Tongue (tissue), 3 donors: ENCODE measurements at places on chromosomes 7 and 10.

GRCh38 chr10:44917848-44918247 lies 6.7 kb downstream of the TMEM72 start:
- no peak for DNase-seq

GRCh38 chr7:43612599-43613589 lies 30.0 kb downstream of the STK17A start:
- DNase-seq: peak; percentile 38

DNA sequence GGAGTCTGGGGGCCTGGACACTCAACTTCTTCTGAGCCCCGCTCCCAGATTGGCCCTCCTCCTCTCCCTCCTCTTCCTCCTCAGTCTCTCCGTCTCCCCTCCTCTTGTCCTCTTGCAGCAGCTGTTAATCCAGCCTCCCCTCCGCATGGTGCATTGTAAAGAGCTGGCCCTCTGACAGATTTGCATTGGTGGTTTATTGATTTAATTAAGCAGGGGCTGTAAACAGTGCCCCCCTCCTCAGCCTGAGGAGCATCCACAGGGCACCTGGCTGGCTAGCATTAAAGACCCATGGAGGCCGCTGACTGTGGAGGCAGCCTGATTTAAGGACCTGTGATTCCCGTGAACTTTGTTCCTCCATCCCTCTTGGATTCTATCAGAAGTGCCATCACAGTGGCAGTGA lies 28.9 kb upstream of the PCBD1 start:
- no peak for DNase-seq

DNA sequence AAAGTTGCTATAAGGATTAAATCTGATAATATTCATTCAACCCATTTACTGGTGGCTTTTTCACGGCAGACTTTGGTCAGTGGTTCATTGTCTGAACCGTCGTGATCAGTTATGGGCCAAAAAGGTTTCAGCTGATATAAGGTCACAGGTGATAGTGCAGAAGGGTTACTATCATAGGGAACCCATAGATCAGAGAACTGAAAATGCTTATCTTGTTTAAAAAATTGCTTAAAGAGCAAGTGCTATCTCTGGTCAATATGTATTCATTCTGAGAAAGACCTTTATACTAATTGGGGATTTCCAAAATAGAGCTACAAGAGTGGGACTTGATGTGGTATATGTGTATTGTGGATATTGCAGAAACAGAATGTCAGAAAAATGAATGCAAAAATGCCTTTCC lies 147.8 kb upstream of the SEMA3E start:
- DNase-seq: no peak

DNA sequence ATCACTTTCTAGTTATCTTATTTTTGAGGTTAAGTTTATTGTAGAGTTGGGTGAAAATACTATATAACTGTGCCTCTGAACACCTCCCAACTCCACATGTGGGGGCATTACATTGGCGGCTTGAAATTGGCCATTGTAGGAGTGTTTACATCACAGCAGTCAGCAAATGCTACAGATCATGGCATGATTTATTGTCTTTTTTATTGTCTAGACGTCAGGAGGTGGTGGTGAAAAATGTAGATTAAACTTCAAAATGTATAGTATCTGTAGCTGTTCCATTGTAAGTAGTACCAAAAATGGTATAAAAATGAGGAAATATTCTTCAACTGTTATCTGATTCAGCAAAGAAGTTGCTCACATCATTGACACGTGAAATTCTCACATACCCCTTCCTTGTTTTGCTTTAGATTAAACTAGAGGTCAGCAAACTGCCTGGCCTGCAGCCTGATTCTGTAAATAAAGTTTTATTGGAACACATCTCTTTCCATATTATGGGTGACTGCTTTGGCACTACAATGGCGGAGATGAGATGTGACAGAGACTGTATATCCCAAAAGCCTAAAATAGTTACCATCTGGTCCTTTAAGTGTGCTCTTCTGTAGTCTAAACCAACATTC lies 35.0 kb downstream of the TAF3 start:
- DNase-seq: no peak

- DNase-seq: peak; percentile 70
Measured at GRCh38 chr7:131538813-131539179, 17.6 kb downstream of the PODXL start.

DNA sequence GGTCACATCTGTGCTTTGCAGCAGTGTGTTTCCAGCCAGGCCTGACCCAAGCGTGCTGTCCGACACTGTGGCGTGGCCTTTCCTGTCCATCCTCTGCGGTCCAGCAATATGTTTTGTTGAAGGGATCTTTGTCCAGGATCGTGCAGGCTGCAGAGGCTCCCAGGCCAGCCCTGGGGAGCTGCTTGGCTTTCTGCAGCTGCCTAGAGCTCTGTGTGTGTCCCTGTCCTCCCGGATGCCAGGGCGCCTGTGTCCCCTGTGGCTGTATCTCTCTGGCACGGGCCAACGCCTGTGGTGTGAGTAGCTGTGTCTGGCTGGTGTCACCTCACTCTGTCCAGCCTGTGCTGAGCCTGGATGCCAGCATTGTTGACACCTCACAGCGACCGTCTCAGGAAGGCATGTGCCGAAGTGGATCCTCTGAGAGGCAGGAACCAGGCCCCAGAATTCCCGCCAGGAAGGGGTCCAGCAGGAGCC lies 94.5 kb downstream of the INPP5A start:
- DNase-seq: no peak

DNA sequence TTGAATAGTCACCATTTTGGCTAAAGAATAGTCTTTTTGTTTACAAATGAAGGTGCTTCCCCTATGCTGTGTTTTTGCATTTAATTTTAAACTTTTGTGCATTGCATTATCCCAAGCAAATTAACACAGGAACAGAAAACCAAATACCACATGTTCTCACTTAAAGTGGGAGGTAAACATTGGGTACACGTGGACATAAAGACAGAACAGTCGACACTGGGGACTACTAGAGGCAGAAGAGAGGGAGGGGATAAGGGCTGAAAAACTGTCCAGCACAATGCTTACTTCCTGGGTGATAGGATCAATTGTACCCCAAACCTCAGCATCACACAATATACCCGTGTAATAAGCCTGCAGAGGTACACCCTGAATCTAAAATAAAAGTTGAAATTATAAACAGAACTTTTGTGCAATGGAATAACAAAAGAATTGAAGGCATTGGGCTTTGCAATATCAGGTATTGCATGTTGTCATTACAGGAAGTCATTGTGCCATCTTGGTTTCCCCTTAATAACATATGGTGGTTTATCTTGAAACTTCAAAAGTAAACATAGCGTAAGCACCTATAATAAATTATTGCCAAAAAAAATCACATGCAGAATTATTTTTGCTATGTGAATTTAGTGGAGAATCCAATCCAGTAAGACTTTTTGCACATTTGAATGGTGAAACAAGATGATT lies 16.1 kb downstream of the ADD3 start:
- DNase-seq: no peak

DNA sequence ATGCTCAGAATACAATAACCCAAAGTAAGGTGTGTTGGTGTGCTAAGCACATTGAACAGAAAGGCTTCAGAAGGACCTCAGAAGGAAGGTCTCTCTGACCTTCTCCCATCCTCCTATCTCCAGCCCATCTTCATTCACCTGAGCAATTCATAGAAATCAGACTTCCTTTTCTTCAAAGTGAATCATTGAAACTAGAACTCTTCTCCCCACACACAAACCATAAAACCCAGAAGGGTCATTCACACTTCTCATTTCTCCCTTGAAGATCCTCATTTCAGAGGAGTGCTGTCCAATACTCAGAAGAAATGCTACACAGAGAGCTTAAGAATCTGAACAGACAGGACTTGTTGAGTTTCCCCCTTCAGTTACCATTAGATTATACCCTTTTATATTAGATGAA lies 89.5 kb downstream of the VWDE start:
- DNase-seq: no peak

DNA sequence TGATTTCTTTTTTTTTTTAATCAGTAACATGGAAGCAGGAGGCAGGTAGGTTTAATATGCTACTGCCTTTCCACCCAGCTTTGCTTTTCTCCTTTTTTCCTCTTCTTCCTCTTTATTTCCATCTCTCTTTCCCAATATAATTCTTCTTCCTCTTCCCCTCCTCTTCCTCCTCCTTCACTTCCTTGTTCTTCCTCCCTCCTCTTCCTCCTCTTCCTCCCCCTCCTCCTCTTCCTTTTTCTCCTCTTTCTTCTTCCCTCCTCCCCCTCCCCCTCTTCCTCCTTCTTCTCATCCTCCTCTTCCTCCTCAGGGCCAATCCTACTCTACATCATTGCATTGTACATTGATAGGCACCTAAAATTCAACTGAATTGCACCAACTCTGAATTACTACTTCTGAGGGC lies 11.4 kb downstream of the ZNF503 start:
- no peak for DNase-seq

DNA sequence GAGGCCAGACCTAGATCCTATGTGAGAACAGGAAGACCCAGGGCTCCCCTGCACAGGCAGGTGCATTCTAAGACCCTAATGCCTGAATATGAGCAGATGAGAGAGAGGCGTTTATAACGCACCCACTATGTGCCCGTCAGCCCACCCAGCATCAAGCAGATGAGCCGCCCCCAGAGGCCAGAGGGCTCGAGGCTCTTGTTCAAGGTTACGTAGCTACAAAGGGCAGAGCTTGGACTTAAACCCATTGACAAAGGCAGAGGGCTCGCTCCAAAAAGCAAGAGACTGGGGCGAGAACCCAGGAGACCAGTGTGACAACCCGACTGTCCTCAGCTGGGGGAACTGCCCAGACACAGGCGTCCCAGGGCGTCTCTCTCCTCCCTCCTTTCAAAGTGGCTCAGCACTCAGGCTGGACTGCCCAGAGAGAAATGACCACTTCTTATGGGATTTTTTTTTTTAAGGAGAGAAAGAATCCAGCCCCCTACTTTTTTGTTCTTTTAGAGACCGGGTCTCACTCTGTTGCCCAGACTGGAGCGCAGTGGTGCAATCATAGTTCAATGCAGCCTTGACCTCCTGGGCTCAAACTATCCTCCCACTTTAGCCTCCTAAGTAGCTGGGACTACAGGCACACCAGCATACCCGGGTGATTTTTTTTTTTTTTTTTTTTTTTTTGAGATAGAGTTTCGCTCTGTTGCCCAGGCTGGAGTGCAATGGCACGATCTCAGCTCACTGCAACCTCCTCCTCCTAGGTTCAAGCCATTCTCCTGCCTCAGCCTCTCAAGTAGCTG lies 40.1 kb downstream of the TNRC18 start:
- no peak for DNase-seq

DNA sequence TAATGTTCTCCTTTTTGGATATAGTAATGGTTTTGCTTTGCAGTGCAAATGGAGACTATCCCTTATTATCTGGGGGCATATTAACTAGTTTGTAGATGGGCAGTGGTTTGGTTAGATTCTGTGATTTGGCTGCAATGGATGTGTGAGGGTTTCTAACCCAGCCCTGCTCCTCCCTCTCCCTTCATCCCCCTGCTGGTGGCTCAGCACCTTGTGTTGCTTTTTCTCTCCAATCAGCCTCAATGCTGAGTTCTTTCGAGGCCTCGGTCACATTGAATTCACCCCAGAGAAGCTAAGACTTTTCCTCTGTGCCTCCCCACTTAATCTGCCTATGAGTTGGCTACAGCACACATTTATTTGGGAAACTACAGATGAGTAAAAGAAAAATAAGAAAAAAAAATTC lies 120.0 kb downstream of the MALRD1 start:
- DNase-seq: no peak

DNA sequence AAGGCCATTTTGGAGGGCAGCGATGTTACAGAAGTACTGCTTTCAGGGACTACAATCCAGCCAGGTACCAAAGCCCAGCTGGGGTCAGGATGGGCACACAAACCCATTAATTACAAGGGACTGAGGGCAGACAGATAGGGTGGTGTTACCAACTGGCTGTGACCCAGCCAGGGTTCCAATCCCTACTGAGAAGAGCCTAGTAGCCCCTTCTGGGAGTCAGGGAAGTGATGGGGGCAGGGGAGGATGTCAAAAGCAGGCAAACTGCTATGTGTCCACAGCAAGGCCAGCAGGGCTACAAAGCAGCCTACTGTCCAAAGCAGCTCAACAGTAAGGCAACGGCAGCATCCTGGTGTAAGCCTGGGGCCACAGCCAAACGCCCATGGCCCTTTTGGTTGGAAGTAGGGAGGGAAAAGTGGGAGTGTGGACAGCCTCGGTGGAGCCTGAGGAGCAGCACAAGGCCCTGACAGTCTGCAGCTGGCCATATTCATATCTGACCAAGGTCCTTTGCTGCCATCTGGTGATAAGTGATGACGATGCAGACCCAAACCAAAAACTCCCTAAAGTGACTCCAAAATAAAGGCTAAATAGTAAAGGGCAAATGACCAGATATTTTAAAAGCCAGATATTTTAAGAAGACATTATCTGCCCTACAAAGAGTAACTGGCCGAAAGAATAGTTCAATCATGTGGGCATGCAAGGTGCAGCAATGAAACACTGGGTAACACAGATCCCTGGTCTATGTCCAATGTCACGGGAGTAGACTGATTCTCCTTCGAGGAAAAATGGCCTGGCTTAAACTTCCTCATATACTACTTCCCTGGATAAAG lies 56.9 kb downstream of the XPNPEP1 start:
- peak; percentile 38 for DNase-seq

- no peak for DNase-seq
Measured at GRCh38 chr7:128114806-128115205, 83.6 kb upstream of the LRRC4 start.

DNA sequence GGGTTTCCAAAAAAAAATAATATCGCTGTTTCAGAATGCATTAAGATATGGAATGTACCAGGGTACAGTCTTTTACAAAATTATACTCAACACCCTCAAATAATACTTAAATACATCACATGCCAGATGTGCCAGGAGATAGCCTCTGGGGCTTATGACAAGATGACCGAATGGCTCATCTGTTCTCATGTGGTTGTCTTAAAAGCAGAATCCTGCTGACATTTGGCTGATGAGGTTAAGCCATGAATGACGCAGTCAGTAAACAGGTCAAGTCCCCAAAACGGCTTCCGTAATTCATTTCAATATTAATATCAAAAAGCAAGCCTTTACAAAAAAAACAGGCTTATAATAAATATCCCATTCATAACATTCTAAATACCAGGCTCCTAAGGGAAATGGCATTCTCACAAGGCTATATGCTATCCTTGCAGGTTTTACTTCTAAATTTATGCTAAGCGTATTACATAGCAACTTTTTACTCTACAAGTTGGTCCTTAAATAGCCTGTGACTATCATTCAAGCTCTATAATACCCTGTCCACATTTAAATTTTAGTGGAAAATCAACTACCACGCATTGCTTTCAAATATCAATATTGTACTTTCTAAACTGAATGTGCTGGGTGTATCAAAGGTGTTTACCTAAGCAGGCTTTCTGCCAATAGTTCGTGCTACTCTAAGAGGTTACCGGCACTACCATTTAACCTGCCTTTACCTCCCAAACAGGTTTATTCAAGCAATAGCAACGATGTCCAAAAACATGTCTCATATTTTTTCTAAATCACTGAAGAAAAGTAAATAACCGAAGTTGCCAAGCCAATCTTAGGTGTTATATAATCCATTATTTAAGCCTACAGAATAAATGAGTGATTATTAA lies 15.6 kb downstream of the SMURF1 start:
- DNase-seq: no peak

GRCh38 chr10:62456611-62457101 lies 82.5 kb downstream of the ZNF365 start:
- peak; percentile 45 for DNase-seq

- DNase-seq: no peak
Measured at GRCh38 chr7:37037286-37037685, 313.0 kb upstream of the AOAH start.

- no peak for DNase-seq
Measured at GRCh38 chr10:124688889-124689670, 55.1 kb downstream of the FAM53B start.

- DNase-seq: no peak
Measured at GRCh38 chr7:114242992-114243507, 171.6 kb upstream of the FOXP2 start.

- DNase-seq: peak; percentile 83
Measured at GRCh38 chr7:28062197-28062991, 118.2 kb downstream of the JAZF1 start.

- no peak for DNase-seq
Measured at GRCh38 chr7:31442626-31443025, 71.3 kb upstream of the ITPRID1 start.
